ENCODE measurements at places on chromosomes 2 and 18.

GRCh38 chr18:46756559-46757201 is at the start of gene ST8SIA5:
ST8SIA5 (minus strand) TSS chr18:46757053; CDS start chr18:46756508, 545 bp downstream.
- no peak for DNase-seq
- H3K36me3 ChIP-seq, result no peaks in the 10 kb centered on the region
- no peaks in the 10 kb centered on the region for H3K4me1 ChIP-seq
- no peak within 1 kb of the TSS for H3K4me3 ChIP-seq
- H3K27me3 ChIP-seq, result peaks cover 18% of the 10 kb centered on the region
- no peak within 1 kb of the TSS for H3K27ac ChIP-seq

DNA sequence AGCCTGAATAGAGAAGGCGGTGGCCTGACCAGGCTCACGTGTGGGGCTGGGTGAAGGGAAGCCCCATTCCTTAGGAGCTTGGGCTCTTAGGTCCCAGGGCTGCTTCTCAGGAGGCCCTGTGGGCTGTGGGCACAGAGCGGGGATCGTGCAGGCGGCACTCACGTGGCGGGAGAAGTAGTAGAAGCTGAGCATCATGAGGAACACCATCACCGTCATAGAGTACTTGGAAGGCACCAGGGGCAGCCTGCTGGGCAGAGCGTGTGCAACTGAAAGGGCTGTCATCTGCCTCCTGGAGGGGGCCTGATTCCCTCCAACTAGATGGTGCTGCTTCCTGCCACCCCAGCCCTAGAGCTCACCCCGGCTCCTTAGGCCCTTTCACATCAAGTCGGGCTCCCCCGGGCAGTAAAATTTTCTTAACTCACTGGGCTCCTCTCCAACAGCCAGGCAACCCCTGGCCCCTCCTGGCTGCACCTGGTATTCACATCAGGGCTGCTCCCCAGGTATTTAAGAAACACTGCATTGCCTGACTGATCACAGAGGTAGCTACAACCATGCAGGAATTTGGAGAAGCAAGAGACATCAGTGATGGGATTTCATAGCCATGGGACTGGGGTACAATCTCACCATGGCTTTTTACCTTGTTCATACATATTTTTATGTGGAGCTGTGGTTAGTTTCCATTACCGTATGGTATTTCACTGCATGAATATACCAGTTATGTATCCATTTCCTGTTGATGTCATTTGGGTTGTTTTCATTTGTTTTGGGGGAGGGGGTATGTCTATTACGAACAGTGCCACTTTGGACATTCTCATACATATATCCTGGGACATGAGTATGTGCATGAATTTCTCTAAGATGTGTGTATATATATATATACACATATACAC is 32.9 kb downstream of the CENPO start:
- no peaks in the 10 kb centered on the region for H3K36me3 ChIP-seq
- no peak overlapping the region for H3K27ac ChIP-seq
- H3K27me3 ChIP-seq, result no peaks in the 10 kb centered on the region
- peak; percentile 41 for DNase-seq

DNA sequence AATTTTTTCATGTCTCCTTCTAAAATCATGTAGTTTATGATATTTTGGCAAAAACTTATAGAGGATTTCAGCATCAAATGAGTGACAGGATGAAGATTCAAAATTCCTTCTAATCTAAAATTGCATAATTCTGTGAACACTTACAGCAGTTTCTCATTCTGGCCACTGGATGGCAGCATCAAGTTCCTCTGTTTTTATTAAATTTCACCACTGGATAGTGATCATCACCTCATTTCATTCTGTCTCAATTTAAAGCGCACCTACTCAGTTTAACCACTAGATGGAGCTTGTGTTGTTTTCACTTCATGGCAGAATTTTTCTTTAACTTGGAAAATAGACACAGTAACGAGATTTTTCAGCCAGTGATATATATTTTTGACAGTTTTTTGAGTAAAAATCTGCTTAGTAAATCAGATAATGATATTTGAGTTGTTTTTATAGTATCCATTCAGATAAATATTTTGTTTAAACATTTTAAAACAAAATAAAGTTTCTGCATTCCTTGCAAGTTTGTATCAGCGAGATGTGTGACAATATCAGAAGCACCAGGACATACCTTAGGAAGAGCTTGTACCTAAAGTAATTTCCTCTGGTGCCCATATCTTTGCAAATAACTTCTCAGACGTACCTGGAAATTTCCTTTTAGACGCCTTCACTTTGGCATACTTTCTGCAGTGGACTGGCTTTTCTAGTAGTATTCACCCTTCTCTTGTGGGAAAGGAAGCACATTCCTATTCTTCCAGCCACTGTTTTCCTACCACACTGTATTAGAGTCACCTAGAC is 94.7 kb upstream of the ARHGAP15 start:
- DNase-seq, result no peak
- H3K27ac ChIP-seq, result no peak overlapping the region
- no peaks in the 10 kb centered on the region for H3K36me3 ChIP-seq
- no peaks in the 10 kb centered on the region for H3K4me1 ChIP-seq
- H3K27me3 ChIP-seq, result no peaks in the 10 kb centered on the region
- no peak overlapping the region for H3K4me3 ChIP-seq

DNA sequence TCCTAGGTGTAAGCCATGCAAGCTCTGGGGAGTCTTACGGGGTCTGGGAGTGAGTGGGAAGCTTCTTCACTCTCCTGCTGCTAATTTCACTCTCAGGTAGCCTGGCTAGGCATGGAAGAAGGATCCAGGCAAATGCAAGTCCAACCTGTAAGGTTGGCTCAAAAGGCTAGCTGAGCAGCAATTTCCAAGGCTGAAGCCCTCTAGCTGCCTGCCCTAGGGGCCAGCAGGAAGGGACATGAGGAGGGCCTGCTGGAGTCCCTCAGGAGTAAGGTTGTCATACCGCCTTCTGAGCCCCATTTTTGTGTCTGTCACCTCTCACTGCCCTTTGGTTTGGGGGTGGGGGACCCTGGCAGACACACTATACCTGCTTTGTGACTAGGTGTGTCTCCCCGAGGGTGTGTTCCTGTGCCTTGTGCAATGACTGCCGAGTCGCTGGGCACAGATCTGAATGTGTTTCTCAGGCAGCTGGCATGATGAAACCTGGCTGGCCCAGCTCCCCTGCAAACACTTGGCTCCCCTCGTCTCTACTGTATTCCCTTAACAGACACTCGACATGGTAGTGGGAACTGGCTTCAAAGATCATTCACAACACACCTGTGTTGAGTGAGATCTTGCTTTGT is 123.9 kb upstream of the FAM136A start:
- no peak overlapping the region for H3K27ac ChIP-seq

DNA sequence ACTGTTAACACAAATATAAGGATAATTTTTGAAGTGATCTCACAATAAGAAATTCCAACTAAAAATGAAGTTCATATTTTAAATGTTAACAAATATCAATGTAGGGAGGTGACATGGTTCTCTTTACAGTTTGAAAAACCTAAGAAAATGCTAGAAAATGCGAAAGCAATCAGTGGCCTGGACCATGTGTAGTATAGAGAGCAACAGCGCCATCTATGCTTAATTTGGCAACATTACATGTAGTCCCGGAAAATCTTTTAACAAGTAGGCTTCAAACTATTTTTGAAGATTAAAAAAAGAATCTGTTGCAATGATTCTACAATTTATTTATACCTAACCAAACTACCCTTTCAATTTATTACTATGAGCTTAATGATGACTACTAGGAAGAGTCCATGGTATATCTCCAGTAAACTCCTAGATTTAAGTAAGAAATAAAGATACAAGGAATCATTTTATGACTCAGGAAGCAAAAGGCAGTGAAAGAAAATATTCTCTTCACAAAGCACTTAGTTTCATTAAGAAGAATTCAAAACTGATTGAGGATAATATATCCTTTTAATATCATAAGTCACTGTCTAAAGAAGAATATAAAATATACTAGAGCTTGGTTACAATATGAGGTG is 33.3 kb downstream of the NDUFA10 start:
- H3K27ac ChIP-seq, result no peak overlapping the region
- H3K27me3 ChIP-seq, result no peaks in the 10 kb centered on the region
- no peaks in the 10 kb centered on the region for H3K4me1 ChIP-seq
- no peak for DNase-seq

Data from right lobe of liver (tissue), 6 donors.